M059J (cell line): ENCODE measurements at places on chromosomes 12 and 14.

DNA sequence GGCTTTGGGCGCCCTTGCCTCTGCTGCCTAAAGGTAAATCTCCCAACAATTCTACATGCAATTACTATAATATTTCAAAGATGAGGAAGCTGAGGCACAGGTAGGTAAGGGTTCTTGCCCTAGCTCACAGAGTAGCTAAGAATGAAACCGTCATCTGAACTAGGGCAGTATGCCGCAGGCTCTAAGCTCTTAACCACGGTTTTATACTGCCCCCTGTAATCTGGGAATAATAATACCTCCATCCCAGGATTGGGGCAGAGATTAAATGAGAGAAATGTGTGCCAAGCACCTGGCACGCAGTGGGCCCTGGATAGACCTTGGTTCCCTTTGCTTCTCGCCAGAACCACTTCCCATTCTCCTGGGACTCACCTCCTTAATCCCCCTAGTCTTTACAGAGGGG, 1.5 kb upstream of the HRK start:
- peak; percentile 57 for DNase-seq

GRCh38 chr12:57539134-57539768, 7.7 kb downstream of the DCTN2 start:
- no peak for DNase-seq

- DNase-seq: peak; percentile 65
Measured at GRCh38 chr12:55847033-55847432, 4.3 kb upstream of the MMP19 start.

DNA sequence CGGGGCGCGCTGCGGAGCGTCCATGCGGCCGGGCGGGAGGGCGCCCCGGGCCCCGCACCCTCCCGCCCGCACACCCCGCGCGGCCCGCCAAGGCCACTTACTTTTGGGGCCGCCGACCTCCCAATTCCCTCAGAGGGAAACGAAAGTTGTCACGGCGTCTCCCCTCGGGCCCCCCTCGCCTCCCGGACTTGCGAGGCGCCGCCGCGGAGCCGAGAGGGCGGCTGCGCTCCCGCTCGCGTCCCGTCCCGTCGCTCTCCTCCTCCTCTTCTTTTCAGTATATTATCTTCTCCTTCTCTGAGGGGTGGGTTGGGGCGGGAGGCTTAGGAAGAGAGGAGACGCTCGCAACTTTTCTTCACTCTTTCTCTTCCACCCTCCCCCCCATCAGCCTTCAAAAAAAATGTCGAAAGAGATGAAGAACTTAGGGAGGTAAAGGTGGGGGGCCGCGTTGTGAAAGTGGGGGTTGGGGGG, 613 bp downstream of the DUSP16 start:
- peak; percentile 36 for DNase-seq

DNA sequence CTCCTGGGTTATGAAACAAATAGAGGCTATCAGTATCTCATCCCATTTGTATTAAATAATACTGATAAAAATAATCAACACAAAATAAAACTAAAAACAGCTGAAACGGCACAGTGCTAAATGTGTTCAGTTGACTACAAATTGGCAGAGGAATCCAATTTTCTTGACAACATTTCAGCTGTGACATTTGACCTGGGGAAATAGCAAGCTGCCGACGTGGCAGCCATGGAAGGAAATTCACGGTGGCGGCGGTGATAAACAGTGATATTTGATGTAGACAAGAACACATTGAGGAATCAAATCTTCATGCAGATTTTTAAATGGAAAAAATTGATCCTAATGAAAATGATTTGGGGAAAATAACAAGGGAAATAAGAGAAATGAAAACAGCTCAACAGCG, 159.1 kb upstream of the RTL1 start:
- DNase-seq: no peak

- DNase-seq: no peak
Measured at GRCh38 chr12:124842073-124842749, 21.5 kb downstream of the SCARB1 start.
